Effector CD8-positive, alpha-beta T cell (primary cell): ENCODE measurements at places on chromosomes 2 and 18.

- DNase-seq = no peak
Measured at GRCh38 chr2:190178066-190178722, 115.7 kb upstream of the MSTN start.

GRCh38 chr2:24238158-24238557, 63.3 kb downstream of the FAM228A start:
- DNase-seq = no peak

- DNase-seq = no peak
Measured at GRCh38 chr2:61922714-61923113, 17.2 kb downstream of the COMMD1 start.

DNA sequence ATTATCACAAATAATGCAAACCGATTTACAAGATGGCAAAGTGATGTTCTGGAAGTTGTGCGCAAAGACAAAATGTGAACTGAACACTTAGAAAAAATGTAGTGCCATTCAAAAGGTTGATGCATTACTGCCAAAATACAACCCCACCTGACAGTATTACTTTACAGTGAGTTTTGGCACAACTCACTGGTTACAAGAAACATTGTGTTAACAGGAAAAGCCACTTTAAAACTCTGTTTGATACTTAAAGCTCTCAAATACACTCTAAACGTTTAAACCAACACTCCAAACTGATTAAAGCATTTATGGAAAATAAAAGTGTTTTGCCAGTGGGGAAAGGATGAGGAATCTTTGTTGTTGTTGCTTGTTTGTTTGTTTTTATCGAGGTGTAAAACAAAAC, 173.4 kb upstream of the SATB2 start:
- DNase-seq = no peak

DNA sequence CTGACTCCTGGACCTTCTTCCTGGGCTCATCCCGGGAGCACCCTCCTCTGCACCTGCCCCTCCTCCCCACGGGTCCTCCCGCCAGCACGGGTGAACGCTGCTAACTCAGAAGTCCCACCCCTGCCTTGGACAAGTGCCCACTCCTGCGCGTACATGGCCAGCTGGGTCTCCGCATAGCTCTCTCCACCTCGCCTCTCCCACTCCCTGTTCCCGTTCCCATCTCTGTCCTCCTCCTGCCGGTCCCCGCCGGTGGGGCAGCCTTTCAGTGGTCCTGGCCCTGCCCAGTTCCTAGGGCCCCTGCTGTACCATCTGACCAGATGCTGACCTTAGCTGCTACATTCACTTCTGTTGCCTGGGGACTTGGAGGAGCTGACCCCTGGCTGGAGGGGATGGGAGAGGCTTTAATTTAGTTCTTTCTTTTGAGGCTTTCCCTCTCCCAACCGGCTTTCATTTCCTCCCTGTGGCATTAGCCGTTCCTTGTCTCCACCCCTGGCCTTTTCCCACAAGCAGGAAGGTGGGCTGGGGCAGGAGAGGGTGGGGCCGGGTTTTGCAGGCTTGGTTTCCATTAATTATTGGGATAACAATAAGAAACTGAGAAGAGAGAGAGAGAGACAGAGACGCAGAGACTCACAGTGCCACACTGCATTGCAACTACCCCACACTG, 136.1 kb downstream of the SH3BP4 start:
- no peak for DNase-seq

GRCh38 chr2:133142087-133142486, 426.2 kb downstream of the NCKAP5 start:
- DNase-seq = no peak

DNA sequence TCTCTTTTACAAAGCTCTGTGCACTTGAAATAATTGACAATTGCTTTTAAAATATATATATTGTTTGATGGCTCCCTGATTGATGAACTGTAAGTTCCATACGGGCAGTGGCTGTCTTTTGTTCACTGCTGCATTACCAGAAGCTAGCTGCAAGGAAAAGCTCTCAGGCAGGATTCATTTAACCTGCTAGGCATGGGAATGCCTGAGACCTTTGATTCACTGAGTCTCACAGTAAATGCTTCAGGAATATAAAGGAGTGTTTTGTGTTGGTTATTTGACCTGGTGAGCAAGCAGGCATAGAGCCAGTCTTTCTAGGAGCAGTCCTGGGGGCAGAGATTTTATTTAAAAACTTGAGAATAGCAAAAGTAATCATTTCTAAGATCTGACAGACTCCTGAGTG, 193.2 kb upstream of the ITGA4 start:
- DNase-seq = no peak

DNA sequence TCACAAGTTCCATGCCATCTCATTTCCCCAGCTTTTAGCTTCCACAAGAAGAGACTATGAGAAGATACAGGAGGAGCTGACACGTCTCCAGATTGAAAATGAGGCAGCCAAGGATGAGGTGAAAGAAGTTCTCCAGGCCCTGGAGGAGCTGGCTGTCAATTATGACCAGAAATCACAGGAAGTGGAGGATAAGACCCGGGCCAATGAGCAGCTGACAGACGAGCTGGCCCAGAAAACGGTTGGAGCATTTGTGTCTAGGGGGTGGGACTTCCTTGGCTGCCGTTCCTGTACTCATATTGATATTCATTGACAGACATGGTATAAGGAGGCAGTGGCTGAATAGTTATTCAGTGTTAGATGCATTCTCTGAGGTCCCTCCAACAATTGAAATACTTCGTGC, 57.2 kb upstream of the LYPD6B start:
- no peak for DNase-seq

DNA sequence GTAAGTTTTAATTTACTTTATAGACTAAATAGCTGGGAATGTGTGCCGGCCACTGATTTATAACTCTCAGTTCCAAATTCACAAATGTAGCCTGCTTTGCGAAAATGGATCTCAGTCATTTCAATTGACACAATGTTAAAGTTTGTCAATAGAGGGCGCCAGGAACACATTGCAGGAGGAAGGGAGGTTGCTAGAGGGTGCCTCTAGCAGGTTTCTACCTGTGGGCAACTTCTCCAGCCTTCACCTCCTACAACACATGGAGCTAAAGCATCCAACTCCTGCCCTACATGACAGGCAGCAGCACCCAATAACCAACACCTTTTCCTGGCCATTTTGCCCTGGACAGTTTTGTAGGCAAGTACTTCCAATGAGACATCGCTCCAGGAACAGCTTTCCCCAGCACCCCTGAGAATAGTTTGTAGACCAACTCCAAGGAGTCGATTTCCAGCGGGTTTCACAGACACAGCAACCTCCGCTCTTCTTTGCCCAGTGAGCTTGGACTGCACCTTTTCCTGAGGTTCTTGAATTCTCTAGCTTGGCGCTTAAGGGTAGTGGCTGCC, 784.8 kb upstream of the CDH2 start:
- DNase-seq = no peak

DNA sequence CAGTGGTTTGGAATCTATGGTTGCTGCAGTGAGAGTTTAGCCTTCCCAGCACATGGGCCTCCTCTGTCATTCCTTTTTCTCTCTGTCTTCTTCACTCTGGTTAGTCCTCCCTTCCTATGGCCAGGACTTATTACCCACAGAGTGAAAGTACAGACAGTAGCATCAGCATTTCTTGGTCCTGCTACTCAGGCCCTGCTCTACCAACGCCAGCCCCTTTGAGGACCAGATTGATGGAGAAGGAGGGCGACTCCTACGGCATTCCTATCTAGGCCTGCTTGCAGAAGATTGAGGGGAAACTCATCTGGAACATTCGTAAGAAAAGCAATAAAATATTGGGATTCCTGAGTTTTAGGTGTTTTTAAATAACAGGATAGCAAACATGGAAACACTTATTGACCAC, 43.5 kb downstream of the BMP10 start:
- DNase-seq = no peak

- DNase-seq = no peak
Measured at GRCh38 chr2:102478686-102479470, 5.9 kb downstream of the SLC9A4 start.

- no peak for DNase-seq
Measured at GRCh38 chr18:730692-731091, 18.3 kb upstream of the ENOSF1 start.

DNA sequence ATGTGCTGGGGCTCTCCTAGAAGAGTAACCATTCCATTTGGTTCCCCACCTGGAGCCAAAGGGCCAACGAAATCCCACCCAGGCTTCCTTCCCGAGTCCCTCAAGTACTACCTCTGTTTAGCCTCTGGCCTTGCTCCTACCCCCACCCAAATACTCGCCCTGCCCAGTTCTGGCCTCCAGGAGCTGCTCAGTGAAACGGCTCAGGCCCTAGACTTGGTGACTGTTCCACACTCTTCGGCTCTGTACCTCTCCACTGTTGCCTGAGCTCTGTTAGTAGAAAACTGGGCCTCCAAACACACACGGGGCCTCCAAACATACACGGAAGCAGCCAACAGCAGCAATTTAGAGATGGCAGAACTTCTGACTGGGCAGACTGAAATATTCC, 4.2 kb downstream of the OTX1 start:
- no peak for DNase-seq

DNA sequence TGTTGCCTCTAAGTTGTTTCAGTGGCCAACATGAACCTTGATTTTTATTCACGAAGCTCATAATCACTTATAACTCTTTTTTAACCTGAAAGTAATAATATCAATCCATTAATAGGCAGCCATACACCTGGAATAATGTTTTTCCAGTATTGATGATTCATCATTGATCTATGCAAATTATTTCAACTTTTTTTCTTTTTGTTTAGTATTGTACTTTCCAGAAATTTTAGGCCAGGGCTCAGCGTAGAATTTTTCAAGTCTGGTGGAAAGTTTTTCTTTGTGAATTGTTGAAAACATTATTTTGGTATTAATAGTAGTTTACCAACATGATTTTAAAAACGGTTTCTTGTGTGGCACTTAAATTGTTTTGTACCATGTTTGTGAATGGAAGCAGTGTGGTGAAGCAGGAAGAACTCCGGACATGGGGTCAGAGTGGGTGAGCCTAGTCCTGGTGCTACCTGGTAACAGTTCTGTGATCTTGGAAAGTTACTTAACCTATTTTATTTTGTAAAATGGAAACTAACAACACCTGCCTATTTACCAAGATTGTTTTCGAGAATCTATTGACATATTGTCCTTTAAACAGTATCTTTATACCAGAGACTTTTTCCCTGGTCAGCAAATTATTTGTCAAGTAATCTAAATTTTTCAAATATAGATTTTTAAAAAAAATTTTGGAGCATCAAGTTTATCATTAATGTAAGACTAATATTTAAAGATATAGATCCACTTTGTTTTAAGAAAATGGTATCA, 2.3 kb downstream of the INSIG2 start:
- no peak for DNase-seq

- DNase-seq = no peak
Measured at GRCh38 chr2:105786231-105787230, 41.8 kb downstream of the NCK2 start.

- no peak for DNase-seq
Measured at GRCh38 chr18:58606236-58606635, 22.7 kb downstream of the ALPK2 start.

DNA sequence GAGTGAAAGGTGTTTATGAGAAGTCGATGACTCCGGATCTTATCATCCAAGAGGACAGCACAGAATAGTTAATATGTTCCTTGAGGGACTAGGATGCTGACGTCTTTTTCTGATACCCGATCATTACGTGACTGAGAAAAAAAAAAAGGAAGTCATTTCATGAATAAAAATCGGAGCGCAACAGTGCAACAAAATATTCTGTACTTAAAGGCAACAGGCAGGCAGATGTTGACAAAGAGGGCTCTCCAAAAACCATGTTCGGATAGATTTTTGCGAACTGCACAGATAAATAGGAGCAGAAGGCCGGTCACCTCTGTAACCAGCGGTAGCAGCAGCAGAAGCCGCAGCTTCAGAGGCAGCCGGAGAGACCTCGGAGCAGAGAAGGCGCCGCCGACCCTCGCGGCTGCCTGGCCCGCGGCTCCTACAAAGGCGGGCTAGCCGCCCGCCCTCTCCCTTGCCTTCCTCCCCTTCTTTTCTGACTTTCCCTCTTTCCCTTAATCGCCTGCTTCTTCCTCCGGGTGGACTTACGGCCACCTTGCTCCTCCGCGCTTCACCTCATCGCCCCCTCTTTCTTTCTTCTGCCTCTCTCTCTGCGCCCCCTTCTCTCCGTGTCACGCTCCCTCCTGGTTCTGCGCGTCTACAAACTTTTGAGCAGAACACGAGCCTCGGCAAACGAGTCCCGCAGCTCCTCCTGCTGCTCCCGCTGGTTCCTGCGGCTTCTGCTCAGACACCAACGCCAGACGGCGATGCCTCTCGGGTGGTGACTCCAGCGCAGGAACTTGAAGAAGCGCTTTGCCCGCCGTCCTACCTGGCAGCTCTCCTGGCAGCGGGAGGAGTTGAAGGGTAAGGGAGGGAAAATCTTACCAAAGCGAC, at the start of gene ADCYAP1:
ADCYAP1 (plus strand) TSS at position 654 of the 873 bp plus-strand sequence. CDS start 516 bp downstream, outside the sequence.
- no peak for DNase-seq

DNA sequence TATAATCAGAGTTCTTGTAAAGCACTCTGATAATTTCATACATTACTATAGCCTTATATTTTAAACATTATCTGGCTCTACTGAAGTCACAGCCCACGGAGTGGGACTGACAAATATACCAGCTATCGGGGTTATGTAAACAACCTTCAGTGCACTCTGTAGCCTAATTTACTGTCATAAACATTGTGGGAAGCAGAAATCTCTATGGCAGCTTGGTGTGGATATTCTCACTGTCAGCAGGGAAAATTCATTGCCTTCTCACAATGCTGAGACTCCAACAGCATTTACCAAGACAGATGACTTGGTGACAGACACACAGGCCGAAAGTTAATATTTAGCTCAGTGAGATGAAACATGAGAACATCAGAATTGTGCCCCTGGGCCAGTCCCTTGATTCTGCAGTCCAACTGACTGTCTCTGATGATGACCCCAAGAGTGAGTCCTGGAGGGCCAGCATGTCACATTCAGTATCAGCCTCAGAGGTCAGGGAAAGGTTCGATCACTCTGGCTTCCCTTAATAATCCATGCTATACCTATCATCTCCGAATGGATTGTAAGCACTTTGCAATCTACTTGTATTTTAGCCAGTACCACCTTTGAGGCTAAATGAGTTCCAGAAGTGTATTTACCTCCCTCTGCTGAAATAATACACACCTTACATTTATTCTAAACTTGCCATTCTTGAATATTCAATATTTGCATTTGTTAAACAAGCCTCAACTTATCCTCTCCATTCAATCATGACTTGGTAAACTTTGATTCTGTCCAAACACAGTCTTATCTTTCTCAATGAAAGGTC, 146.2 kb upstream of the OSR1 start:
- no peak for DNase-seq

DNA sequence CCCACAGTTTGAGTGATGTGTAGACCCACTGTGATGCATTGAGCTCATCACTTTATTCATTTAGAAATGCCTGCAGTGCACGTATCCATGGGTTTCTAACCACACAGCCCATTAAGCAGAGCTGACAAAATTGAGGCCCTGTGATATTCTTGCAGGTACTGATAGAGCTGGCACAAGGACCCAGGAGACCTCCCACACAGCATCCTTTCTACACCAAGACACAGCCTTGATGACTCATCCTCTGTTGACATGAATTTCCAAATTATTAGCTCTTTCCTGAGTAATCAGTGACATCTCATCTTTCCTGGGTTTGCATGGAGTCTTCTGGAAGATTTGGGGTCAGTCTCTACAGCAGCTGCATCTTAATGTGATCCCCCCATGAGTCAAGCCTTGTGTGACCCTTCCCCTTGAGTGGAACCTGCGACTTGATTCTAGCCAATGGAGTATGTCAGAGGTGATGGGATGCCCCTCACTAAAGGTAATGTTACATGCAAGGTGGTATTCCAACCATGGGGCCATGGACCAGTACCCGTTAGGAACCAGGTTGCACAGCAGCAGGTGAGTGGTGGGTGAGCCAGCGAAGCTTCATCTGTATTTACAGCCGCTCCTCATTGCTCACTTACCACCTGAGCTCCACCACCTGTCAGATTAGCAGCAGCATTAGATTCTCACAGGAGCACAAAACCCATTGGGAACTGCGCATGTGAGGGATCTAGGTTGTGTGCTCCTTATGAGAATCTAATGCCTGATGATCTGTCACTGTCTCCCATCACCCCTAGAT, 181.1 kb upstream of the ARL4C start:
- no peak for DNase-seq
